ENCODE measurements at places on chromosomes 2 and 18. TPM values are rescaled to one million over a fixed set of nuclear protein-coding genes. Genes with fewer than 3 reads are reported as not detected.

DNA sequence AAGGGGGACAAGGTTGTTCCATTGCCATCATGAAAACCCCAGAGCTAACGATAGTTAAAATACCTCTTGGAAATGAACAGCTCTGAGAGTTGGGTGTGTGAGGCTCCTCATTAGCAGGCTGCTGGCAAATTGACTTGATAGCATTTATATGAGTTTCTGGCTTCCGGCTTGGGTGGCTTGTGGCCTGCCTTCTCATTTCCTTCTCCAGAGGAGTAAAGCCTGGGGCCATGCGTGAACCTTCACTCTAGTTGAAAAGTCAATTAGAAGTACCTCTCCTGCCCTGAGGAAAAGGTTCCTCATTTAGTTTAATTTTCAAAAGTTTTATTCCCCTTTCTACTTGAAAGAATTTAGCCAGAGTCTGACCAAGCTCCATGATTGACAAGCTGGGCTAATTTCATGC is 67.1 kb downstream of the MGAT5 start:
- H3K4me3 ChIP-seq, result no peak overlapping the region
- no peaks in the 10 kb centered on the region for H3K36me3 ChIP-seq
- H3K27ac ChIP-seq, result no peak overlapping the region
- H3K4me1 ChIP-seq, result no peaks in the 10 kb centered on the region
- no peak for DNase-seq
- no peaks in the 10 kb centered on the region for H3K27me3 ChIP-seq

- H3K36me3 ChIP-seq, result no peaks in the 10 kb centered on the region
- no peak overlapping the region for H3K4me3 ChIP-seq
- no peak for DNase-seq
- no peak overlapping the region for H3K27ac ChIP-seq
Measured at GRCh38 chr2:32719430-32719829, 91.6 kb downstream of the TTC27 start.

GRCh38 chr2:45211636-45212035 is 202.4 kb upstream of the SIX2 start:
- H3K4me3 ChIP-seq, result no peak overlapping the region
- H3K36me3 ChIP-seq, result no peaks in the 10 kb centered on the region
- DNase-seq, result no peak
- no peak overlapping the region for H3K27ac ChIP-seq
- no peaks in the 10 kb centered on the region for H3K27me3 ChIP-seq
- no peaks in the 10 kb centered on the region for H3K4me1 ChIP-seq

- DNase-seq, result no peak
- H3K4me1 ChIP-seq, result peaks cover 13% of the 10 kb centered on the region
- H3K4me3 ChIP-seq, result no peak overlapping the region
- no peaks in the 10 kb centered on the region for H3K36me3 ChIP-seq
- H3K27me3 ChIP-seq, result no peaks in the 10 kb centered on the region
Measured at GRCh38 chr2:209496586-209496982, 72.7 kb downstream of the MAP2 start.

- DNase-seq, result no peak
- H3K27ac ChIP-seq, result no peak overlapping the region
- no peak overlapping the region for H3K4me3 ChIP-seq
- H3K27me3 ChIP-seq, result no peaks in the 10 kb centered on the region
- no peaks in the 10 kb centered on the region for H3K36me3 ChIP-seq
- no peaks in the 10 kb centered on the region for H3K4me1 ChIP-seq
Measured at GRCh38 chr2:121790276-121790956, 35.0 kb downstream of the TSN start.

DNA sequence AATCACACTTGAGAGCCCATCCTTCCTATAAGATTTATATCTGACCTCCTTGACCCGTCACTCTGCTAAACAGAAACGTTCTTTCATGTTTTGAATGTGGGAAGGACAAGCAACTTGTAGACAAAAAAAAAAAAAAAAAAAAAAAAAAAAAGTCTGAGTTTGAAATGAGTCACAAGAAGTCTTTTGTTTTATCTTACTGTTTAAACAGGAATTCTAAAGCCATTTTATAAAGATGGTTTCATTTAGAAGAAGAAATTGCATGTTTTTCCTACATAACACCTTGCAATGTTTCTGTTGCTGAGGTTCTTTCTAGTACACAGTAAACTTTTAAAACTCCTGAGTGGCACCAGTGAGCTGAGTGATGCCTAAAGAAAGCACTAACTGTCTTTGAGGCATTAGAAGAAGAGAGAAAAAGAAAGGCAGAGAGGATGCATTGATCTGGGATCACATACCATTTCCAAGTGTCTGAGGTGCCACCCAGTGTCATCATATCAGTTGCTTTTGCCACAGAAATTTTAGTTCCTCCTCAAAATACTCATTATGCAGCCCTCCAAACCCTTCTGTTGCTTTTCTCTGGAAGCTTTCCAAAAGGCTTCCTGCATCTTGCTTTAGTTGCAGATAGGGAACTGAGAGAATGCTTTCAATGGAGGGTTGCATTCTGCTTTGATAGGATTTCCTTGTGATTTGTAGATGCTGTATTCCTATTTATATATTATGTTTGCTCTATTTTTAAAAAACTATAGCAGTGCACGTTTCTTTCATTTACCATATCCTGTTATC is 69.1 kb downstream of the ACVR2A start:
- no peak overlapping the region for H3K4me3 ChIP-seq
- no peak overlapping the region for H3K27ac ChIP-seq
- no peak for DNase-seq
- no peaks in the 10 kb centered on the region for H3K36me3 ChIP-seq
- no peaks in the 10 kb centered on the region for H3K27me3 ChIP-seq

GRCh38 chr2:39370101-39370500 is 67.0 kb downstream of the MAP4K3 start:
- H3K27ac ChIP-seq, result no peak overlapping the region
- H3K4me1 ChIP-seq, result no peaks in the 10 kb centered on the region
- DNase-seq, result no peak
- H3K4me3 ChIP-seq, result no peak overlapping the region

Gene ACTG2
- total RNA-seq, result 11.5 TPM

Gene GAREM1
- total RNA-seq, result 24.4 TPM

Gene TRIM43
- not detected for total RNA-seq

Gene ASIC4
- not detected for total RNA-seq

Gene SIGLEC15
- total RNA-seq, result 0.35 TPM
